ENCODE measurements at places on chromosomes 4 and X.

GRCh38 chr4:172125443-172125842 lies 312.2 kb downstream of the GALNTL6 start:
- DNase-seq: no peak

DNA sequence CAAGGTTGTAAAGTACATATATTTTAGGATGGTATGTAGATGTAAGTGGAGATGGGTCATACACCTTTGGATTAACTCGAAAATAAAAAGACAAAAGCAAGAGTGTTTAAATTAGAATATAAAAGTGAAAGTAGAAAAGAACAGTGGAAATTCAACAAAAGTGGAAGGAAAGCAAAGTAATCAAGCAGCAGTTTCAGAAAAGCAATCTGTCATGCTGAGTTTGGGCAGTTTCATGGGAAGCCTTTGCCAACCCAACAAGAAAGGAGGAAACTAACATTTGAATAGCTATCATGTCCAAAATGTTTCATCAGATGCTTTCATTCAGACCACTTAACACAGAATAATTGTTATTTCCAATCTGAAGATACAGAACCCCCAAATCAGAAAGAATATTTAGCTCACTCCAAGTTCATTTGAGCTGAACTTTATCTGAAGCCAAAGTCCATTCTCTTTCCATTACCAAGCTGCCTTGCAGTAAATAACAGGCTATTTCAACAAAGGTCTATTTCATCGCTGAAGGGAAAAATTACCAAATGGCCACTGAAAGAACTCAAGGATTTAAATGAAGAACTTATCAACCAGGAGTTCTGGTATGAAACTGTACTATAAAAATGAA lies 1.8 kb upstream of the EXOSC9 start:
- DNase-seq: no peak

DNA sequence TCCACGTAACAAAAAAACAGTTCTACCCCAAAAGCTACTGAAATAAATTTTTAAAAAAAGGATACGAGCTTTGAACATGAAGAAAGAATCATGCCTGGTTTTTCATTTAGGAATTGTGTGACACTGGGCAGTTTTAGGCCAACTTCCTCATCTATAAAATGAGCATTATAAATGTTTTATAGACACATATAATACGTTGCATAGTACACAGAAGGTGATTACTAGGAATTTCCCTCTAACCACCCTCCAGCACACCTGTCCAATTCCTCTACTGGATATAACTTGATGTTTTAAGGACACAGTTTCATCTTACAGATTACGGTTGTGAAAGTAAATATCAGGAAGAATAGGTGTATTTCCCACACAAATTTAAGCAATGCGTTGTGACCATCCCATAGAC lies 85.5 kb upstream of the IQCM start:
- no peak for DNase-seq

DNA sequence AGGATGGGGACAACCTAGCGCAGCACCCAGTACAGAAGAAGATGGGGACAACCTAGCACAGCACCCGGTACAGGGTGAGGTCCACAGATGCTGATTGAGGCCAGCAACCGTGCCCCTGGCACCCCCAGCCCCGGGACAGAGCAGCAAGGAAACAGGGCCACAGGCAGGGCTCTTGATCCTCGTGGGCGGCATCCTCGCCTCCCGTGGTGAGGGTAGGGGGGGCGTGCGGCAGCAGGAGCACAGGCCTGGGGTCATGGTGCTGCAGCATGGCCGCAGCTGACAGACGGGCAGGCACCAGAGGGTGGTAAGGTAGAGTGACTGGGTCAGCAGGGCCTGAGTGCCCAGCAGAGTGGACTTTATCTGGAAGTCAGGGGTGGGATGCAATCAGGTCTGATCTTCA lies 89.5 kb downstream of the HMX1 start:
- DNase-seq: no peak

DNA sequence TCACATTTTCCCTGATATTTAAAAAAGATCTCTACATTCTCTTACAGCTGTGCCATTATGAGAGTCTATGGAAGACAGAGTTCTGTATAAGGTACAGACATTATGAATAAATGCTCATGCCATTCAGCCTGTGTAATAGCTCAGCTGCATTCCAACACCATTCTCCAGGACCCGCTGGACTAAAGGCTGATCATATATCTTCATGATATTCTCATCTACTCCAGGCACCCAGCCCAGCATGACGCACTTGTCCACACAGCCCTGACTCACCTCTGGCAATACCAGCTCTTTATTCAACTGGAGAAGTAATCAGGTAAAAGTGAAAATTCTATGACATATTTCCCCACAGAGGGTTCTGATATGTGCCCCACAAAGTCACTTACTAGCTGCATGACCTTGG lies 437.5 kb upstream of the FGF16 start:
- DNase-seq: no peak

GRCh38 chrX:77505227-77505626 lies 58.0 kb downstream of the FGF16 start:
- no peak for DNase-seq

- no peak for DNase-seq
Measured at GRCh38 chr4:23888421-23889319, 1.2 kb downstream of the PPARGC1A start.

GRCh38 chr4:8275548-8275910 lies 6.0 kb downstream of the HTRA3 start:
- DNase-seq: no peak

DNA sequence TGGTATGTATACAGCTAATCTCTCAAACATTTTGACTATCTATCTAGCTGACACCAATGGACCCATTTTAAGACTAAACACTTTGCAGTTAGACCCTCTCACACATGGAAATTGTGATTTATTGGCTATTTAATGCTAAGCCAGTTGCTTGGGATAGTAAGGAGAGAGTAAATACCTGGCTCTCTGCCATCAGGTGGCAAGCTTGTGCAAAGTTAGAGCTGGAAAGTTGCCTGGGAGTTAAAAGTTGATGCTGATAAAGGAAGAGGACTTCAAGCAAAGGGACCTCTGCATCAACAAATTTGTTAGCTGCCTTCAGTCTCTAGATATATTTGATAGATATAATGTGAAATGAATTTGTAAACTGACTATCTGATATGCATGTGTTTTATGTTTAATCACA lies 61.1 kb downstream of the PACRGL start:
- no peak for DNase-seq

- no peak for DNase-seq
Measured at GRCh38 chr4:26503427-26503826, 13.1 kb upstream of the CCKAR start.

DNA sequence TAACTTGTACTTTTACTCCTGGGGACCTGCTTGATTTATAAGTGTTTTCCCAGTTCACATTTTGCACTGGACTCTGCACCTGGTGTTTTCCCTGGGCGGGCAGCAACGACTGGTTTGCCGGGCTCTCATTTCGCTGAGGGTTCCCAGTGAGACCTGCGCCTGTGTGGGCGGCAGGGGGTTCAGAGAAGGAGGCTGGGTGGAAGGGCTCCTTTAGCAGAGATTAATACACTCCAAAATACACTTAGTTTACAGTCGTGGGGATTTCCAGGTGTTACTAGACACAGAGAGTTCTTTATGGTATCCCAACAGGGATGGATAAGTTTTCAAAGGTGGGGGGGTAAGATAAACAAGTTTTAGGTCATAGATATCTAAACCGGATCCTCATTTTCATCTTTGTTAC lies 53.0 kb upstream of the SHISA3 start:
- DNase-seq: no peak

DNA sequence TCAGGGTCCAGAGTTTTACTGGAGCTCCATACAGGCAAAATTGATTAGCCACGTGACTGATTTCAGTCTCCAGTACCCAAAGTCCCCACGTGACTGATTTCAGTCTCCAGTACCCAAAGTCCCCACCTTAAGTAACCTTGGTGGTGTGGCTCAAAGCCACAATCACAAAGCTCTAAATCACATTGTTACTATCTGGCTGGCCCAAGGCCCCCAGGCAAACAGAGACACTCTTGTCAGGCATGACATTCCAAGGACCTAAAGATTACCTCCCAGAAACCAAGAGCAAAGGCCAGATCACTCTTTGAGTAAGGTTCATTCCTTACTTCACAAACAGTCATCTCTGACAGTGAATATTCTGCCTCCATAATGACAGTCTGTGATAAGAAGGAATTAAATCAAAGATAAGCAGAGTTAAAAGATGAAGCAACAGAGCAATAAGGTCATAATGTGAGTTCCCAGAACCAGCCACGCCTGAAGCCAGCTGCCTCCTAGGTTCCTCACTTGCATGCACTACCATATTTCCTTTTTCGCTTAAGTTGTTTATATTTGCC lies 78.5 kb downstream of the ANXA3 start:
- no peak for DNase-seq

- DNase-seq: no peak
Measured at GRCh38 chr4:112213856-112214255, 17.7 kb upstream of the AP1AR start.

Measured in stimulated activated CD4-positive, alpha-beta T cell treated with anti-CD3 and anti-CD28 coated beads, Interleukin-1b, Interleukin-23, amount 100 ng/mL, for 24 hours (primary cell).